ENCODE measurements at places on chromosomes 7 and 10.

GRCh38 chr10:12782537-12782936, 219.0 kb downstream of the CCDC3 start:
- no peak for DNase-seq

DNA sequence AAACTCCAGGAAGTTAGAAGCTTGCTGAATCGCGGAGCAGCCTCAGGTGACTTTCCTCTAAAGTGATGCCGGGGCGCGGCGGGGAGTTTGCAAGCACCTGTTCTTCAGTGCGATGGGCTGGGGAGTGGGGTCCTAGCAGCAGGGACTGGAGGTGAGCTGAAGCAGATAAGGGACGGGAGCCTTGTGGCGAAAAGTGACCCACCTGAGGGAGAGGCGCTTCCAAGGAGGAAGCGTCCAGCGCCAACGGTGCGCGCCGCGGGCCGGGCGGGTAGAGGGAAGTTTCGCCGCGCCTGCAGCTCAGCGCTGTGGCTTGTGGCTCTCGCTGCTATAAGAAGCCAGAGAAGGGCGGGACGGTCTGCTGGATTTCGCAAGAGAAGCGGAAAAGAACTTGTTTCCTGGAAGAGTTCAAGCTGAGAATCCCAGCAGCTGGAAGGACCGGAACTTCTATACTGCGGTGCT, at the start of gene STEAP4:
Gene STEAP4, minus strand, starts transcription at position 305 of the 459 bp plus-strand sequence. CDS start 22,625 bp downstream, outside the sequence.
- DNase-seq: no peak

GRCh38 chr7:84060760-84061261, 133.8 kb downstream of the SEMA3A start:
- no peak for DNase-seq

GRCh38 chr7:20307119-20307518, 23.6 kb upstream of the ITGB8 start:
- no peak for DNase-seq

GRCh38 chr7:134504660-134505164, 22.7 kb upstream of the AKR1B10 start:
- no peak for DNase-seq

DNA sequence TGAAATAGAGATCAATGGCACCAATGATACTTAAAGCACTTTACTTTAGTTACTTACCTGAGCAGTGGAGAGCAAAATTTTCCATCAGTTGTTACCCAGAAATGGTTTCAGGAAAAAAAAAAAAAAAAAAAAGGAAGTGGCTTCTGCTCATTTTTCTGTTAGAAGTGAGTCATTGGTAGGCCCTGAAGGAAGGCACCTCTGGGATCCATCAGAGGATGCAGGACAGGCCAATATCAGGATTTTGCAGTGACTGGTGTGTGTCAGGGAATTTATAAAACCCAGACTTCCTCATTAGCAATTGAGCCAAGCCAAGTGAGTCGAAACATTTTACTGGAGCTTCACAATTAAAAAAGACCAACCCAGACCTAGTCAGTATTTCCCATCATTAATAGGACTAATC, 2.3 kb upstream of the SMIM30 start:
- no peak for DNase-seq

Measured in cerebellum (tissue), 4 donors.